ENCODE measurements at places on chromosomes 12 and 14.
A peak's percentile ranks its signal among the peaks of the same experiment; 100 is the strongest.

GRCh38 chr12:82855872-82856271, 169.2 kb downstream of the TMTC2 start:
- DNase-seq, result no peak

GRCh38 chr14:20219033-20219432, 4.5 kb upstream of the OR11H6 start:
- DNase-seq, result no peak

DNA sequence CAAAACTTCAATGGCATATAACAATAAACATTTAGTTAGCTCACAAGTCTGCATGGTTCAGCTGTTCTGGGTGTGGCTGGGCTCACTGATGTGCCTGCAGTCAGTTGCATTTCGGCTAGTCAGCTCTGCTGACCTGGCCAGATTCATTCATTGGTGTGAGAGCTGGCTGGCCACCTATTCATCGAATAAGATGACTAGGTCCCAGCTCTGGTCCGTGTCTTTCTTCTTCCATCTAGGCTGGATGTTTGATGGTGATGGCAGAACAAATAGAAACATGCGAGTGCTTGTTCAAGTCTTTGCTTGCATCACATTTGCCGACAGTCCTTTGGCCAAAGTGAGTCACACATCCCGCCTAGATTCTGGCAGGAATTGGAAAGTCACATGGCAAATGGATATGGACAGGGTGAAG, 203.3 kb upstream of the CRY1 start:
- DNase-seq, result no peak

DNA sequence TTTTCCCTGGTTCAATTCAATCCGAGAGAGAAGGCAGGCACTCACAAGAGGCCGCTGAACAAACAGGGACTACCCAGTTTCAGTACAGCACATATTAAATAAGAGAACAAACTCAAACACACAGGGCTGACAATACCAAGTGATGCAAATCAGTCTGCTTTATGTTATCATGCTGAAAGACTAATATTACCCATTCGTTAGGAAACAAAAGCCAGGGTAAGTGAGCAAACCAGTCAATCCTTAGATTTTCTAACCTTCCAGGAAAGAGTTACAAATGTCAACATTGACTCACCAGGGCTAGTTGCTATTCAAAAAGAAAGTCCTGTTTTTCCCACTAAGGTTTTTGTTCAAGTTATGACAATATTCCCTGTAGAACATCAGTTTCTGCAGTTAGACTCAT, 246.2 kb downstream of the C12orf42 start:
- DNase-seq, result no peak

DNA sequence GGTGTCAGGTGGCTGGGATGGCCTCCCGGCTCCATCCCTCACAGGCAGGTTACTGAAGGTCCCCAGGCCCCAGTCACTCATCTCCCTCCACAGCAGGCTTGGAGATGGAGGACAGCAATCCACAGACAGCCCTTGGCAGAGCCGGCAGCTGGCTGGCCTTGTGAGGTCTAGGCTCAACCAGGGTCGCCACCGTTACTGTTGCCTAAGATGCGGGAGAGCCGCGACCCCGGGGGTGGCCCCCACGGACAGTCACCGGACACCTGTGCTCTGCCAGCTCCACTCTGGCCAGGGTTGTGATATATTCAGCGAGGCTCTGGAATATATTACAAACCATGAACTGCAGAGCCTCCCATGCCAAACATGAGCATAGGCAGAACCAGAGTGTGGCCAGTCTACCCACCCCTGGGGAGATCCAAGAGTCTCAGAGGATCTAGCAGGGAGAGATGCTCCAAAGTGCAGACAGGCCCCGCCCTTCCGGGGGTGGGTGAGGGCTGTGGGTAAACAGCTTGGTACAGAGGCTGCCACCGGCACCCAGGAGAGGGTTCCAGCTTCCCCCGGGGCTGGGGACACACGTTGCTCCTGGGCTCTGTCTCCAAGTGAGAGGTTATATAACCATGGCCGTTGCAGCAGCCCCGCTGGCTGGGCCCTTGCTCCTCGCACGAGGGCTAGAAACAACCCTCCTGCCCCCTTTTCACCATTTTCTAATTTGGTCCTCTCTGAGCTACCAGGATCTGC, 55.9 kb upstream of the DIO3 start:
- DNase-seq, result no peak

- DNase-seq, result peak; percentile 11
Measured at GRCh38 chr14:71574976-71575375, 357.3 kb upstream of the RGS6 start.

DNA sequence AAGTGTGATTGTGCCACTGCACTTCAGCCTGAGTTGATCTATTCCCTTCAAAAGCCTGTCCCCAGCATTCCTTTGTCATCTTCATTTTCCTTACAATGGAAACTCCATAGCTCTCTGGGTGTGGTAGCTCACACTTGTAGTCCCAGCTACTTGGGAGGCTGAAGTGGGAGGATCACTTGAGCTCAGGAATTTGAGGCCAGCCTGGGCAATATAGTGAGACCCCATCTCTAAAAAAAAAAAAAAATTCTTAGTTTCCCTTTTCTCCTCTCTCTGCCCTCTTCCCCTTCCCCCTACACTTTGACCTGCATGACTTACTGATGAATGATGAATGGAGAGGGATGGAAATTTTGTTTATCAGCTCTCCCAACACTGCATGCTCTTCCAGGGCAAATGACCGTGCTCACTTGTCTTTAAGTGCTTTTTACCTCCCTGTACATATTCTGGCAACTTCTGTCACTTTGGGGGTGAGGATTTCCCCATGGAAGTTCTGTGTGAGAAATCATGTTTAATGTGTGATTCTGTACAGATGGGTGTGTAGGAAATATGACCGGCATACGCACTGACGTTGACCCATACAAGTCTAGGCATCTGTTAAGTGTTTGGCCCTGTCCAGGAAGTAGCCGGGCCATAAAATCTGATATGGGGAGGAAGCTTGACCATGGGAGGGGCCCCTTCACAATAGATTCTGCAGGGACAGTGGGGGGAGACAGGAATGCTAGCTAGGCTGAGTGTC, 65.4 kb downstream of the ZFP36L1 start:
- no peak for DNase-seq

DNA sequence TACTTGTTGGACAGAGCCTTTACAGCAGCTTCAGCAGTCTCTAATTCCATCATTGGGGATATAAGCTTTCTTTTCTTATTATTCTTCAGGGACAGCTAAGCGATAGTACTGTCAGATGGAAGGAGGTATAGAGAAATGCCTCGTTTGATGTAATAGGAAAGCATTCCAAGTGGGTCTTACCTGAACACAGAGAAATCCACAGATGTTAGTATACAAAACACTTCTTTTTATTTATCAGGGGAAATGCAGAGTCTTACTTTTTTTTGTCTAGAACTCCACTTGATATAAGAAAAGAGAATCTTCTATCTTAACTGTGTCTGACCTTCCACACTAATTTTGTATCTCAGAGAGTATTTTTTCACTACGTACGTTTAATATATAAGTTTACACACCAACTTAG, 1.9 kb downstream of the SYT1 start:
- no peak for DNase-seq

DNA sequence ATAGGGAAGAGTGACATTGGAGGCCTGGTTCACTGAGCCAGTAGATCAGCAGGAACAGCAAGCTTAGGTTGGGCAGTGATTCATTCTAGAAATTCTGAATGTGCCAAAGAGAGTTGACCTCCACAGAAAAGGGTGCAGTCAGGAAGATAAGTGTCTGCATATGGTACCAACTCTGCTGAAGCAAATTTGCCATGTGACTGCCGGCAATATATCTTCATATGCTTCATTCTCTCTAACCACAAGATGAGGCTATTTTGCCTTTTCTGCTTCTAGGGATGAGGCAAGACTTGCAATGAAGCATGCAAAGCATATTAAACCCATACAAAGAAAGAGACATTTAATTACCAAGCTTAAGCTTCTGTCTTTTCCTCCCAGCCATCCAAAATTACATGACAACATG, 13.6 kb downstream of the CCDC198 start:
- DNase-seq, result no peak

DNA sequence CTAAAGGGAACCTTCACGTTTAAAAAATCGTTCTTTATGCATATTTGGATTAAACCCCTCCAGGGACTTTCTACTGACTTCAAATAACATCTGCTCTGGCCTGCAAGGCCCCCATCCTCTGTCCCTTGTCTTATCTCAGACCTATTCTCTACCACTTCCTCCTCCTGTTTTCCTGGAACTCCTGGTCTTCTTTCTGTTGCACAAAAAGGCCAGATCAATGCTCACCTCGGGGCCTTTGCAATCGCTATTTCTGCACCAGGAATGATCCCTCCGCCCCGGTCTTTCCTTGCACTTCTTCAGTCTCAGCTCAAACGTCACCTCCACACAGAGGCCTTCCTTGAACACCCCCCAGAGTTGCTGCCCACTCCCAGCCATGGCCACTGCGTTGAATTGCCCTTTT, 57.6 kb upstream of the BEGAIN start:
- DNase-seq, result no peak

DNA sequence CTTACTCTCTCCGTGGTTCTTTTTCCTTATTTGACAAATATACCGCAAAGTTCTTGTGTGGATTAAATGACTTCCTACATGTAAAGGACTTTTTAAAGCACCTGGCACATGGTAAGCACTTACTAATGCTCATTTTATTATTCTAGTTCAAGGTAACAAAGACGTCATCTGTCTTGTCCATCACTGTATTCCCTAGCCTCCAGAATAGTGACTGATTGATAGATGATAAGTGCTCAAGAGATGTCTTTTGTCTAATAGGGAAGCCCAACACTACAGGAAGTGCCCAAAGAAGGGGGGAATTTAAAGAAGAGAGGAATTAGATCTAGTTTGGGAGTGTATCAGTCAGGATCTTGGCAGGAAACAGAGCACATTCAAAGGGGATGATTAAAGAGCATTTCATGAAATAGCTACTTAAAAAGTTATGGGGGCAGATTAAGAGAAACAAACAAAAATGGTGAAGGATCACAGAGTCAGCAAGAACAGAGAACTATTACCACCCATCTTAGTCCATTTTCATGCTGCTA, 151.9 kb downstream of the GXYLT1 start:
- DNase-seq, result no peak

GRCh38 chr12:112482733-112483132, 64.0 kb downstream of the PTPN11 start:
- no peak for DNase-seq

- DNase-seq, result no peak
Measured at GRCh38 chr14:95332641-95333040, 12.9 kb upstream of the CLMN start.

DNA sequence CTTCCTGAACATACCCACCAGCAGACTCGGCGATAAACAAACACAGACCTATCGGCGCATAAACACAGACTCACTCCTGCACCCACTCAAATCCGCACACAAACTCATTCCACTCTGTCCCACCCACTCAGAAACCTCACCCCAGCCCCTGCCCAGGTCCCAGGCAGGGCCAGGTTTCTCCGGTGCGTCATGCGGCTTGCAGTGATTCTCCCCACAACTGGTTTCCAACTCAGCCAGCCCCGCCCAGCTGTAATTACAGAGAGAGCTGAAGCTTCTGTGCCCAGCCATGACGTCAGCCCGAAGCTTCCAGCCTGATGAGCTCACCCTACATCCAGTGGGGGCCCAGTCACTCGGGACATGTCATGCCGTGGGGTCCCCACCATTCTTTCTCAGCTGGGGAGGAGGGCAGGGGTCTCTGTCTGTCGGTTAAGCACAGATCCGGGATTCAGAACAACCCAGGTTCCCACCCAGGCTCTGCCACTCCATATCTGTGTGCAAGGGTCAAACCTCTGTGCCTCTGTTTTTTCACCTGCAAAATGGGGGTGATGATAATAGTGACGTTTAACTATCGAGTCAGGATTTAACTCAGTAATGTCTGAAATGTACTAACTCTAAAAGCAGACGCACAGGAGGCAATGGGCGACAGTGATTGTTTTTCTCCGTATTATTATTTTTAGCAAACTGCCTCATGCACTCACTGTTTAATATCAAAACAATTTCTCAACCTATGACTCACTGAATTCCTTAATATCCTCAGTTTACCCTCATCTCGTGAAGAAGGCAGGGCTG, 2.3 kb upstream of the HSPB8 start:
- DNase-seq, result peak; percentile 43

DNA sequence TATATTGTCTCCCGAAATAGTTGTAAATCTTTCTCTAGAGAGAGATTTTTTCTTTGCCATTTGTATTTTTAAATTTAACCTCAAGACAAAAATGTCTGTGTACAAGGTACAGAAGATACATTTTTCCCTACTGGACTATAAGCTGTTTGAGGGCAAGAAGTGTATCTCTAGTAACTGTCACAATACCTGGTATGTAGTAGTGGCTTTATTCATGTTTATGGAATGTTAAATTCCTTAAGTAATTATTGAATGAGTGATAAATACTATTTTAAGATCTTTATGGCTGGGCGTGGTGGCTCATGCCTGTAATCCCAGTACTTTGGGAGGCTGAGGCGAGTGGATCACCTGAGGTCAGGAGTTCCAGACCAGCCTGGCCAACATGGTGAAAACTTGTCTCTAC, 24.4 kb upstream of the CDK17 start:
- DNase-seq, result no peak

- peak; percentile 50 for DNase-seq
Measured at GRCh38 chr14:31927348-31927832, 149.7 kb upstream of the ARHGAP5 start.

DNA sequence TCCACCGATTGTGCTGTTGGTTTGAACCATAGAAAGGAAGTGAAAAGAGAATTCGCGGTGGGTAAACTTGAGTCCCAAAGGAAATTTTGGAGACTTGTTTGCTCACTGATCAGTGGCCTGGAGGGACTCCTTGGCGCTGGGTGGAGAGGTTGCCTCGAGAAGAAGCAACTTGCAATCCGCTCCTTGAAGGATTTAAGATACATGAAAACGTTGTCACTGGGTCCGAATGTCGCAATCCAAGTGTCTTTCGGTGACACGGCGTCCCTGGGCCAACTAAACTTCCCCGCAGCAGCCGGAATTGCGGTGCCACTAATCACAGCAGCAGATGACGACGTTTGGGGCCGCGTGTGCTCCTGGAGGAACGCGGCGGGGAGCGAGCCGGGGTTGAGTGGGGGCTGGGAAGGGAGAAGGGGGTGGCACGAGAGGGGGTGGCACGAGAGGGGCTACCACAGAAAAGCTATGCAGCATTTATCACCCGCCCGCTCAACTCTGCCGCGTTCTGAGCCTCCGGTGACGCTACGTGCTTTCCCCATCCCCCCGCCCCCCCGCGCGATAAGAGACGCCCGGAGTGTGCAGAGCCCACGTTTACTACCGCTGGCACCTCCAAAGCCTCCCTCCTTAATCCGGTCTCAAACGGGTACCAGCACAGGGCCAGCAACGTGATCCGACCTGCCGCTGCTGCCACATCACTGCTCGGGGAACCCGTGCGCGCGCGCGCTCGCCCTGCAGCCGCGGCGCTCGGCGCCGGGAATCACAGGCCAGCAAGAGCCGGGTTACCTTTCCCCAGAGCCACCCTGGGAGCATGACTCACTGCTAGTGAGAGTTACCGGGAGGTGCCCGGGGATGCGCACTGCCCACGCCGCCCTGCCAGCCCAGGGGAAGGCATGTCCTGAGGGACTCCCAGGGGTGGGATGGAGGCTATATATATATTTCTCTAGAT, 833 bp upstream of the BHLHE41 start:
- peak; percentile 81 for DNase-seq

DNA sequence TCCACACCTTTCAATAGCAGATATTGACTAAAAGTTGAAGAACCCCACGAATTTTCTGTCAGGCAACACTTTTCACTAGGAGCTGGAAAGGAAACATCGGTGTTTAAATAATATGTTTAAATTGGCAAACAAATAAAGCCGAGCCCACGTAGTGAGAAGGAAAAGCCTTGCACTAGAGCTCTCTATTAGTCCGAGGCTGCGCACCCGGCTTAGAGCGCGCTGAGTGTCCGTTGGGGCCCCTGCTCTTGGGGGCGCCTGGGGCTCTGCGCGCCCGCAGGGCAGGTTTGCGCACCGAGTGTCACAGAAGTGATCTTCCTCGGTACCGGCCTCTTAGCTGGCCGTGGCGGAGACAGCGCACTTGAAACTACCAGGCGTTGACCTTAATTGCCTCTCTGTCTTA, 6.4 kb downstream of the TTC6 start:
- no peak for DNase-seq
